ENCODE measurements at places on chromosomes 13 and 19.

DNA sequence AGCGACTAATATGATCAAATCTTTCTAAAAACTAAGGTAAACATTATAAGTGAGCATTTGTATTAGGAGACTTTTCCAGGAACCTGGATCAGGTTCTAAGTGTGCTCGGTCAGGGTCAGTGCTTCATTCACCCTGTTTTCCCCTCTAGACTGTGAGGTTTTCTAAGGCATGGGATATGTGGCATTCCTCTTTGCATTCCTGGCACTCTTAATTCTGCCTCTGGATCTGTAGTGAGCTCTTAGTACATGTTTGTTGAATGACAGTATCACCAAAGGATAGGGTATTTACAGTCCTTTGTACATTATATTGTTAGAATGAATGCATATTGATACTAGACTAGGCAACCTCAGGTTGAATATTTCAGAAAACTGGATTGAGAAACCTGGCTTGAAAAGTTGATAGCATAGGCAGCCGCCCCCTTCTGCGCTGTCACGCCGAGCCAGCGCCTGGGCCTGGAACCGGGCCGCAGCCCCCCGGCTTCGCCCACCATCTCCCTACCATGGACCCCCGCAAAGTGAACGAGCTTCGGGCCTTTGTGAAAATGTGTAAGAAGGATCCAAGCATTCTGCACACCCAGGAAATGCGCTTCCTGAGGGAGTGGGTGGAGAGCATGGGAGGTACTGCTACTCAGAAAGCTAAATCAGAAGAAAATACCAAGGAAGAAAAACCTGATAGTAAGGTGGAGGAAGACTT is 156.5 kb downstream of the KCNRG start:
- no peak for DNase-seq

- DNase-seq, result no peak
These were observed 166.6 kb downstream of the SLITRK6 start for GRCh38 chr13:85632526-85633195.

GRCh38 chr13:40629678-40630384 is 36.6 kb downstream of the FOXO1 start:
- no peak for DNase-seq

DNA sequence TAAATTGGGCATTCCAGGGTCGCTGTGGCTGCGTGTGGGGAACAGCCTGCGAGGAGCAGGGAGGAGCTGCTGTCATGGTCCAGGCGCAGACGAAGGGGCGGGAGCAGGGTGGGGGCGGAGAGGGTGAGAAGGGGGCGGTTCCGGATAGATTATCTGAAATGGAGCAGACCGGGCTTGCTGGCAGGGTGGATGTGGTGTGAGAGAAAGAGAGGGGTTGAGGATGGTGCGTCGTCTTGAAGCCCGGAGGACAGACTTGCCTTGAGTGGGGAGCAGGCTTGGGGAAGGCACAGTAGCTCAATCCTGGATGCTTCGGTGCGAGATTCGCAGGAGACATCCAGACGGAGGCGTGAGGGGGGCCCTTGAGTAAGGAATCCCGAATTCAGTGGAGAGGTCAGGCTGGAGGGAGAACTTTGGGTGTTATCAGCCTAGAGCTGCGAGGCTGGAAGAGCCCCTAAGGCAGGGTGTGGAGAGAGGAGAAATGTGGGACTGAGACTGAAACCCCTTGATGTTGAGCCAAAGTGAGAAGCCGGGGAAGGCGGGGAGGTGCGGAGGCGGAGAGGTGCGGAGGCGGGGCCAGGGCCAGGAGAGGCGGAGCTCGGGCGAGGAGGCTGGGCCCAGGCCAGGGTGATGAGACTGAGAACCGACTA is 40.6 kb downstream of the DPF1 start:
- no peak for DNase-seq

GRCh38 chr19:40348961-40349507 is 539 bp downstream of the PLD3 start:
- DNase-seq, result peak; percentile 37

DNA sequence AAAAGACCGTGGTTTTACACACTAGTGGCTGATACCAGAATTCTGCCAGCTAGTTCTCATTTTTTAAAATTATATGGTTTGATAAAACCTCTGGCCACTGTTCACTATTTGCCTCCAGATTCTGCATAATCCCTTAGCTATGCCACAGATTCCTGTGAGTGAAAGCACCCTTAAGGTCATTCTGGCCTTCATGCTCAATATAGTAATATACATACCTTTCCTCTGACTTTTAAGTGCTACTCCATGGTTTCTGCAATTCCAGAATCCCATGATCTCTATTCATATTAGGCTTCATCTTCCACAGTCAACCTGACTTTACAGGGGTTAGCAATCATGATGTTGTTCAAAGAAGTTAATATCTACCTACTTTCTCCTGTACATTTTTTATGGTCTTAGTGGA is 274.1 kb upstream of the EDNRB start:
- DNase-seq, result peak; percentile 89

- DNase-seq, result no peak
These were observed 5.2 kb downstream of the LENG8 start for GRCh38 chr19:54453921-54454780.

GRCh38 chr13:34862716-34863115 is 79.4 kb upstream of the NBEA start:
- DNase-seq, result no peak
